Stromal cell of bone marrow (primary cell): ENCODE measurements at places on chromosomes 3 and 15.

DNA sequence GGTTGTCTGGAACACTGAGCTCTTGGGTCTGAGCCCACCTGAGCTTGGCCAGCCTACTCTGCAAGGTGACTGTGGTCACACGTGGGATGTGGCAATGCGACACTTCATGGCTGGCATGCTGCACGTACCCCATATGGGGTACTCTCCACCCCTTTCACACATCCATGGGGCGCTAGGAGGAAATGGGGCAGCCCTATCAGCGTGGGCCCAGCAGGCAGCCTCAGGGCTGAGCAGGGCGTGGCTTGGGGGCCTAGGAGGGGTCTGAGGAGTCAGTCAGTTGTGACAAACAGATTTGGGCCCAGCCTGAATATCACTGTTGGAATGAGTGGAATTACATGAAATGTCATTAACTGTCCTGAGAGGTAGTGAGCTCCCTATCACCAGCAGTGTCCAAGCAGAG is 82.3 kb upstream of the LINGO1 start:
- DNase-seq: no peak

DNA sequence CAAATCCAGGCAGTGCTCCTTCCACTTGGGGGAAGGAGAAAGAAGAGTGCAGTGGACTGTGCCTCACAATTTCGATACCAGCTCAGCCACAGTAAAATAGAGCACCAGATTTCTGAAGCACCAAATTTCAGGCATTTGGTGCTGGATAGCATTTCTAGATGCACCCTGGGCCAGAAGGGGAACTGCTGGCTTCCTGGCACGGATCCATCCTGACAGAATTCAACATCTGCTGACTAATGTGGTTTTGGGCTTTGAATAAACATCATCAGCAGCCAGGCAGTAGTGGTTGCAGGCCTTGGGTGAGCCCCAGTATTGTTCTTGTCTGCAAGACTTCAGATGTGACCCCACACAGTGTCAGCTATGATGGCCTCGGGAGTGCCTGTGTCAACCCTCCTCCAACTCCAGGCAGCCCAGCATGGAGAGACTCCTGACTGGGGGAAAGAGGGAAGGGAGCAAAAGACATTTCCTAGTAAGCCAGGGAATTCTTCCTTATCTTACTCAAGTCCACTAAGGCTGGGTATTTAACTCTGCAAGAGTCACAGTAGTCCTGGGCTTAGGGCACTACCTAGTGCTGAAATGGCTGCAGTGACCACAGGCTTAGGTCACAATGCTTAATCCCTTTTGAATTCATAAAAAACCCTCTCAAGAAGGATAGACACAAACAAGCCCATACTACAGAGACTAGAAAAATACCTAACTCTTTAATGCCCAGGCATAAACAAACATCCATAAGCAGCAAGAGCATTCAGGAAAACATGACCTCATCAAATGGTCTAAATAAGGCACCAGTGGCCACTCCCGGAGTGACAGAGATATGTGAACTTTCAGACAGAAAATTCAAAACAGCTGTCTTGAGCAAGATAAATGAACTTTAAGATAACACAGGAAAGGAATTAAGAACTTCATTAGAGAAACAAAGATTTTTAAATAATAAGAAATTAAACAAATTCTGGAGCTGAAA is 74.7 kb downstream of the SPATA16 start:
- DNase-seq: peak; percentile 9

- no peak for DNase-seq
These were observed 199.4 kb downstream of the KCNH8 start for GRCh38 chr3:19347671-19348070.

GRCh38 chr3:138923531-138923994 is 23.4 kb downstream of the FOXL2 start:
- DNase-seq: peak; percentile 73

DNA sequence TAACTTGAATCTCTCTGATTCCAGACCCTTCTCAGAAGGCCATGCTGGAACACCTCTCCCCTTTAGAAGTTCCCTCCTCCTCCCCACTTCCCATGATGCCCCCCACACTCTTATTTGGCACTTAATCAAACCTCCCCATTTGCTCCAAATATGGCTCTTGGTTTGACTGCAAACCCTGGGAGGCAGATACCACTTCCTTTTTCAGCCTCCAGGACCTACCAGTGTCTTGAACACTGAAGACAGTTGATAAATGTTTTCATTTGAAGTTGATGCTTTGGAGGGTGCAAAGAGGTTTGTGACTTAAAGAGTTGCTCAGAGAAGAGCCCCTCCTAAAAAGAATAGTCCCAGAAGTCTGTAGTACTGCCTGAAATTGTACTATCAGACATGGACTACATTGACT is 61.5 kb downstream of the SEMA5B start:
- no peak for DNase-seq

- DNase-seq: no peak
These were observed at the start of gene MYO5C for GRCh38 chr15:52295421-52296001. Gene MYO5C, minus strand, starts transcription at chr15:52295804. Its CDS starts 168 bp downstream, at chr15:52295636.

GRCh38 chr3:159971311-159971710 is 17.3 kb upstream of the IL12A start:
- no peak for DNase-seq

GRCh38 chr15:37099319-37100108 is 835 bp downstream of the MEIS2 start:
- no peak for DNase-seq

GRCh38 chr3:20185331-20185678 is 701 bp downstream of the SGO1 start:
- no peak for DNase-seq

GRCh38 chr3:170044271-170044670 is 6.5 kb downstream of the GPR160 start:
- DNase-seq: no peak

- no peak for DNase-seq
These were observed 984 bp downstream of the RNU6-1 start for GRCh38 chr15:67838789-67839332.

- DNase-seq: no peak
These were observed 209.5 kb downstream of the SATB1 start for GRCh38 chr3:18215639-18216038.

DNA sequence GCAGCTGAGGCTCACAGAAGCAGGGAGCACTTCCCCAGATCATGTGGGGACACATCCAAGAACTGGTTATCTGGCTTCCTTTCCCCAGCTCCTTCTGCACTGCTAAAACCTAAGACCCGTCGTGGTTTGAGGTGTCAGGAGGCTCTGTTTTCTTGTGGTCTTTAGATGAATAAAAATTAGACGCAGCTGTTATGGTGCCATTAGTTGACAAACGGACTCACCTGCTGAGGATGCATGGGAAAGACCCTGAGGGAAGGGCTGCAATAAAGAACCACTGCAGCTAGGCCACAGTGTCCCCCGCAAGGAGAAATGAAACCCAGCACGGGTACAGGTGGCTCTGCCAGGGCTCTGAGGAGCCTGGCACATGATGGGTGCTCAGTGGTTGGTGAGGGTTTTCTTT is 99.4 kb downstream of the IQSEC1 start:
- DNase-seq: no peak

GRCh38 chr3:156024904-156025533 is 95.4 kb upstream of the KCNAB1 start:
- DNase-seq: no peak

GRCh38 chr15:51334011-51334451 is 4.4 kb downstream of the CYP19A1 start:
- no peak for DNase-seq

GRCh38 chr15:101496198-101496986 is 6.9 kb upstream of the PCSK6 start:
- no peak for DNase-seq

DNA sequence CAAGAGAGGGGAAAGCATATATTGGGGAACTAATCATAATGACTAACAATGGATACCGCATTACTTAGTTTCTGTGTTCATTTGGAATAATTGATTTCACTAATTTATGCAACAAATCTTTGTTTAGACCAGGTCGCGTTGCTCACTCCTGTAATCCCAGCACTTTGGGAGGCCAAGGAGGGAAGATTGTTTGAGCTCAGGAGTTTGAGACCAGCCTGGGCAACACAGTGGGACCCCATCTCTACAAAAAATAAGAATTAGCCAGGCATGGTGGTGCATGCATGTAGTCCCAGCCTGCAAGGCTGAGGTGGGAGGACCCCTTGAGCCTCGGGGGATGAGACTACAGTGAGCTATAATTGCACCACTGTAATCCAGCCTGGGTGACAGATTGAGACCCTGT is 585.7 kb upstream of the CBLB start:
- no peak for DNase-seq

DNA sequence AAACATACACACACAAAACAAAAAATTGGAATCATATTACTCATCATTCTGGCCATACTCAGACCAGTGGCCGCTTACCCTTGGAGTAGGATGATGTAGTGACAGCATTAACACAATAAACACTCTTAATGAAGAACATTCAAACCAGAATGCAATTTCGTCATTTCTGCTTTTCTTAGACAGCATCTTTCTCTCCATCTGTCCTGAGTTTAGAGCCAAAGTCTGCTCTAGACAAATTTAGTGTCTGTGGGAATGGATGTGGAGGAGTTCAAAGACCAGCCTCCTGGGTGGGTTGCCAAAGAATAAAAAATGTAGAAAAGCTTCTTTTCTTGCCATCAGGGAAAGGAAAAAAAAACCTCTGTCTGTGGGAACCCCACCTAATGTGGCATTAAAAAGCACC is 212.4 kb upstream of the POU1F1 start:
- no peak for DNase-seq

GRCh38 chr3:169122416-169122815 is 541.1 kb downstream of the MECOM start:
- no peak for DNase-seq

- DNase-seq: no peak
These were observed 1.6 kb downstream of the RARB start for GRCh38 chr3:25429361-25430286.

DNA sequence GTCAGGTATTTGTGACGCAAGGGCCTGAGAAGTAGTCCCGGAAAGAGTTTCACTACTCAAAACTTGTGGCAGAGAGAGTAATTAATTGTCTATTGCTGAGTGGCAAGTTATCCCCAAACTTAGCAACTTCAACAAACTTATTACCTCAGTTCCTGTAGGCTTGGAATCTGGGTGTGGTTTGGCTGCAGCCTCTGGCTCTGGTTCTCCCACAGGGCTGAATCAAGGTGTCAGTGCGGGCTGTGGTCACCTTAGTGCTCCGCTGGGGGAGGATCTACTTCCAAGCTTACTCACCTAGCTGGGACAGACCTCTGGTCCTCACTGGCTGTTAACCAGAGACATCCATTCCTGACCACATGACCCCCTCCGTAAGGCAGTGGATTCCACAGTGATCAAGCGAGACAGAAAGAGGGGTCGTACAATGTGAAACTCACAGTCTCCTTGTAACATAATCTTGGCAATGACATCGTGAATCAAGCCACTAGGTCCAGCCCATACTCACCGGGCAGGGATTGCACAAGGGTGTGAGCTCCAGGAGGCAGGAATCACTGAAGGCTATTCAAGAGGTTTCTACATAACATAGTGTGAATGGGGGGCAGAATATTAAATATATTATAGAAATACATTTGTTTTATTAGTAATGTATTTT is 138.3 kb downstream of the RYR3 start:
- DNase-seq: no peak

GRCh38 chr3:73808862-73809509 is 184.2 kb upstream of the PDZRN3 start:
- DNase-seq: no peak

GRCh38 chr3:129015388-129016105 is 14.4 kb downstream of the EFCC1 start:
- DNase-seq: no peak

DNA sequence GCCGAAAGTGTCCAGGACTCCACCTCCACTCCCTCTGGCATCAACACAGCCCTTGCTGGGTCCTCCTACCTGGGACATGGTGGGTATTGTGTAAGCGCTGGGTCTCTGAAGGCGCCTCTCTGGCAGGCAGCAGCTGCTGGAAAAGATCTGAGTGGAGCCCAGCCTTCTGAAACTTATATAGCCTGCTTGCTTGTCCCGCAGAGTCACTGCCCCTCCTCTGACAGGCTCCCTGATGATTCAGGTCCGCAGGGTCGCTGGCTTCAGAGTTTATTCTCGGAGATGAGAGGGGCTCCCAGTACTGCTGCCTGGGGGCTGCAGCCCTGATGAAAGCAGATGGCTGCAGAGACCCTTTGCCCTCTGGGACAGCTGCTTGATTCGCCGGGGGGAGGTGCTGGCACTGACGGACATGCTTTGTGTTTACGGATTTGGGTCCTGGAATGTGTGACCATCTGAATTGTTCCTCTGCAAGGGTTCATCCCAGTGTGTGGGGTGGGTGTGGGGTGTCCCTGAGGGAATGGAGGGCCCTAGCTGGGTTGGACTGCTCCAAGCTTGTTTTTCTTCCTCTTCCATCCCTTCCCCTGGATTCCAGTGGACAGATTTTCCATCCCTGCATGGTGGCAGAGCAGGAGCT is at the start of gene MUSTN1:
MUSTN1 (minus strand) TSS at position 149 of the 631 bp plus-strand sequence; CDS start at position 78, 71 bp downstream.
- DNase-seq: no peak

GRCh38 chr15:51706291-51706690 is 25.0 kb downstream of the SCG3 start:
- DNase-seq: no peak

- no peak for DNase-seq
These were observed 43.4 kb downstream of the RPLP1 start for GRCh38 chr15:69496001-69496400.

- DNase-seq: no peak
These were observed 32.5 kb upstream of the TATDN2 start for GRCh38 chr3:10215578-10216368.

- no peak for DNase-seq
These were observed 14.9 kb downstream of the HDGFL3 start for GRCh38 chr15:83192742-83193141.
